ENCODE measurements at places on chromosomes 5 and 9.
A peak's percentile ranks its signal among the peaks of the same experiment; 100 is the strongest.

DNA sequence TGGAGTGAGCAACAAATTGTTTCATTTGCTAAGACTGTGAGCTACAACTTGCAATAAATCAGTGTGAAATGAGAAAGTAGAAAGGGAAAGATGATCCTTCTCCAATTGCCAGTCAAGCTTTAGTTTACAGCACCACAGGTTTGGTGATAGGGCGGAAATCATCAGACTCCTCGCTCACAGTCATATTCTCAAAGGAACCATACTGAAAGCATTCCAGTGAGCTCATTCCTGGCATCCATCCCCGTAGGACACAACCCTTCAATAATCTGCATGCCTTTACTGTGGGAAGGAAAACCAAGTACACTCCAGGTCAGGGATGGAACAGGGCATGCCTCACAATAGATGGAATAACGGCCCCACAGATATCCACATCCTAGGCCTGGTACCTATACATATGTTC, 80.7 kb downstream of the FSTL4 start:
- no peak for DNase-seq

DNA sequence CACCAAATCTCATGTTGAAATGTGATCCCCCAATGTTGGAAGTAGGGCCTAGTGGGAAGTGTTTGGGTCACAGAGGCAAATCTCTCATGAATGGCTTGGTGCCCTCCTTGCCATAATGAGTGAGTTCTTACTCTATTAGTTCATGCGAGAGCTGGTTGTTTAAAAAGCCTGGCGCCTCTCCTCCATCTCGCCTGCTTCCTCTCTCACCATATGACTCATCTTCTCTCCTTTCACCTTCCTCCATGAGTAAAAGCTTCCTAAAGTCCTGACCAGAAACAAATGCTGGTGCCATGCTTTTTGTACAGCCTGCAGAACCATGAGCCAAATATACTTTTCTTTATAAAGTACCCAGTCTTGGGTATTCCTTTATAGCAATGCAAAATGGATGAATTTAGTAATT, 20.9 kb upstream of the ARHGAP26 start:
- DNase-seq, result no peak

DNA sequence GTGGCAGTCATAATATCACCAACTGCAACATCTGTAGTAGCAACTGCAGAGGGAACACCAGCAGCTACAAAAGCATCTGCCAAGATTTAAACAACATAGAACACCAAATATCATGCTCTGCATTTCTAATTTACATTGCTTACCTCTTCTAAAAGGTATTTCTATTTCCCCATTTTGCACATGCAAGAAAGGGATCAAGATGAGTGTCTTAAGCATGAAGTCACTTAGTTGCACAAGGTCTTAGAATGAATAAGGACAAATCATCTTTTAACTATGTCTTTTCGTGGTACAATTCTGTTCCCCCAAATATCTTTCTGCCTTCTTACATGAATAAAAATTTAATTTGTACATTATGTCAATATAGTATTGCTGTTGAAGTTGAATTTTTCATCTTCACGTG, 1746.4 kb downstream of the EFNA5 start:
- no peak for DNase-seq

DNA sequence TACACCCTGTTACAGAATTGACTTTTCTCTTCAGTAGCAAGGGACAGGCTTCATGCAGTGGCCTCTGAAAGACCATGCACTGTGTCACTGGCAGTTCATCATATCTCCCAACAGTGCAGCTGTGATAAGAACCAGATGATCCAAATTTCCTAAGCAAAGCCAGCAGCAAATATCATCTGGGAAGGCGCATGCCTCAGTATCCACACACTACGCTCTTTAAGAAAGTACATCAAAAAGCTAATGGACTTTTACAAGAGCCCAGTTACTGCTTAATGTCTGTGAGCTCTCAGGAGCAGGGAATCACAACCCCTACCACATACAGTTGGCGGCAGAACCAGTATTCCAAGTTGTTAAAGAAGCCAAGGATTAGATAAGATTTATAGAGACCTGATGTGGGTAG, 25.1 kb downstream of the ADAMTSL1 start:
- no peak for DNase-seq

DNA sequence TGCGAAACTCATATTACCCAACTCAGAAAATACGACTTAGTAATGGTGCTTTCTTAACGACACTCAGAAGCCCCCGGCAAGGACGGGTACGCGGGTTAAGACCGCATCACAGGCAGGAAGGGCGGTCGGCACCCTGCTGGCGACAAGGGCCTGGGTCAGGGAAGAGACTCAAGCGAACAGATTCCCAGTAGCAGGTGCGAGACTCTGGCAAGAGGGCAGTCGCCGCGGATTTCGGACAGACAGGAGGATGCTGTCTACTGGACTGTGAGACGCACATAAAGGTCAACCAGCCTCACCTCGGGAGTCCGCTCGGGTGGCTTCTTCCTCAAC, 398 bp downstream of the RAPGEF6 start:
- no peak for DNase-seq

DNA sequence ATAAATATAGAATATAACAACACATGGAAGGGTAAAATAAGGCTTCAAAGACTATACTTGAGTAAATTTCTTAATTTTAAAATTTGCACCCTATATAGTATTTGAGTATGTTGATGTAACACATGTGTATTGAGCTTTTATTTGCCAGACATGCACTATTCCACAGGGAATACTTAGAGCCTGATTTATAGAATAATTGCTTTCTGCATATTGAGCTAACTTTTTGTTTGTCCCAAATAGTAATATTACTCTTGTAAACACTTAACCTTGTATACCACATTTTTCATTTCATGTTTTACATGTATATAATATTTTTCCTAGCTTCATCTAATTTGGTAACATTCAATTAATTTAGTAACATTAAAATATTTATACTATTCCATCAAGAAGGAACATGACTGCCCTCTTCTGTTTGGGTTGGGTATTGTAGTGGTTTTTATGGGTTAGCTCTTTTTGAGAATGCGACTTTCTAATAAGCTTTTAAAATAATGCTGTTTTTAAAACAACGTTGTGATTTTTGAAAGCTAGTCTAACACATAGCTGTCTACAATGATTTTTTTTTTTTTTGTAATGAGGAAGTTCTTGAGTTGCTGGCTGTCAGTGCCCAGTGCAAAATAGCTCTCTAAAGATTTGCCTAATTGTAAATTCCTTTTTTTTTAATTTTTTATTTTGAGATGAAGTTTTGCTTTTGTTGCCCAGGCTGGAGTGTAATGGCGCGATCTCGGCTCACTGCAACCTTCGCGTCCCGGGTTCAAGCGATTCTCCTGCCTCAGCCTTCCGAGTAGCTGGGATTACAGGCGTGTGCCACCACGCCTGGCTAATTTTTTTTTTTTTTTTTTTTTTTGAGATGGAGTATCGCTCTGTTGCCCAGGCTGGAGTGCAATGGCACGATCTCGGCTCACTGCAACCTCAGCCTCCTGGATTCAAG, 4.8 kb downstream of the SUB1 start:
- DNase-seq, result peak; percentile 83

GRCh38 chr9:14347406-14348122, 33.6 kb upstream of the NFIB start:
- DNase-seq, result no peak

GRCh38 chr5:125410537-125411070, 664.2 kb upstream of the ZNF608 start:
- peak; percentile 39 for DNase-seq

- no peak for DNase-seq
Measured at GRCh38 chr9:800591-801150, 40.8 kb upstream of the DMRT1 start.

GRCh38 chr5:66814146-66814991, 218.2 kb downstream of the MAST4 start:
- peak; percentile 34 for DNase-seq

DNA sequence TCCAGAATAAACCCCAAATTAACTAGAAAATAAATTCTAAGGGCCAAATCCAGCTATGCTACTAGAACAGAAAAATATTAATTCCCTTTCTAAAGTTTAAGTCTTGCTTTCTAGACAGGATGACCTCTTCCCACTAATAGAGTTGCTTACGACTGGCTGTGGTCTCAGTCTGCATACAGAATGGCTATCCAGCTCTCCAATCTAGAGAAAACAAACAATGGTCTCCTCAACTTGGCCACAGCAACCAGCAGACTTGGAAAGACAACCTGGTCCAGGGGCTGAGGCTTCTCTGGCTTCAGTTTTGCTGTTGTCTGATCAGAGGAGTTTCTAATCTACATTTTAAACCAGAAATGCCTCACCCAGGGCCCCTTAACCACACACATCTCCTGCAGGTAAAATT, 28.9 kb downstream of the RASEF start:
- no peak for DNase-seq

DNA sequence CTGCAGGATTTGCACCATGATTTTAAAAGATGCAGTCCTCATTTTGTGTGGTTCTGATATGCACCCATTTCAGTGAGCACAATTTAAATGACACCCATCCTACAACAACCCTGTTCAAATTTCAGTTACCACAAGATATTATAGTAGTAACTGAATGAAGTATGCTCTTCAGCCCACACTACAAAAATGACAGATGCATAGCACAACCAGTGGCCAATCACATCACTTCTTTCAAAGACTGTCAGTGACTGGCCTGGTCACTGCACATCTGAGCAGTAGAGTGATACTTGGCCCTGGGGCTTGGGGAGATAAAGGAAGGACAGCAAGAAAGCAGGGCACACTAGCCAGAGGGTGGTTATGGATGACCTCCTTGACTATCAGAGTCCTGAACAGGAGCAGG, 19.8 kb upstream of the IFNK start:
- no peak for DNase-seq

- DNase-seq, result no peak
Measured at GRCh38 chr5:143064676-143065075, 294.5 kb downstream of the ARHGAP26 start.

DNA sequence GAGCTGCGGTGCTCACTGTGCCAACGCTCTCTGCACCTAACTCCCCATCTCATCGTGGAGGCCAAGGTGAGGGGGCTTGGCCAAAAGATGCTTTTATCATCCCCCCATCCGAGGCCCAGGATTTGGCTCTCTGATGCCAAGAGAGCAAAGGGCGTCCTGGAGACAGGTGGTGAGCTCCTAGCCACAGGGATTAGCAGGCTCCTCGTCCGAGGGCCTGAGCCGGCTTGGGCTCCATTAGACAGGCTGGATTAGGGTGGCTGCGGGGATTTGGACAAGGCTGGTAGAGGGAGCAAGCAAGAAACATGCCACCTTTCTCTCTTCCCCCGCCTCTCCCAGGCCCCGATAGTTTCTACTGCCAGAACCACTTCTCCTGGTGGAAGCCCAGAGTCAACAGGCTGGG, 1.0 kb upstream of the GRM6 start:
- no peak for DNase-seq

- no peak for DNase-seq
Measured at GRCh38 chr9:97845130-97845529, 7.9 kb upstream of the FOXE1 start.

DNA sequence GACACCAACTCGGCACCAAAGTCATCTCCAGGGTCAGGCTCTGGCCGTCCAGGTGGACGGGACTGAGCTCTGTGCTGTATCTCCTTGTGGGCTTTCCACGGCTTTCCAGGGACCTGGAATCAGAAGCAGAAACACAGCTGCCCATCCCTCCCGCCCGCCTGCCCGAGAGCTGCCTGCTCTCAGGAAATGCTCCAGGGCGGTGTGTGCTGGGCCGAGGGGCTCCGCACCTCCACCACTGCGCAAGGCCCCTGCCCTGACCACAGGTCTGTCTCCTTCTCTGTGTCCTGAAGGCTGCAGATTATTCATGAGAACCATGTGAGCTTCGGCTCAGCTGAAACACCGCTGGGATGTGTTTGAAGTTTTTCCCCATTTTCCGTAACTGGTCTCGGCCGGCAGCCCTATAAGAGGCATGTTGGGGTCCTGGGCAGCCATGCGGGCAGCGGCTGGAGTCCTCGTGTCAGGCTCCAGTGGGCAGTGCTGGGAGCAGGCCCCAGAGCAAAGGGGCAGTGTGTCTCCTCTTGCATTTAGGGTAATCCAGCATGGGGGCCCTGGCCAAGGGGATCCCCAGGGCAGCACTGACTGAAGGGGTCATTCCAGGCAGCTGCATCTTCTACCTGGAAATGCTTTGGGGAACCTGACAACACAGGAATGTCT, 22.8 kb downstream of the NKD2 start:
- no peak for DNase-seq

GRCh38 chr5:137960141-137960540, 70.9 kb downstream of the PKD2L2 start:
- no peak for DNase-seq

DNA sequence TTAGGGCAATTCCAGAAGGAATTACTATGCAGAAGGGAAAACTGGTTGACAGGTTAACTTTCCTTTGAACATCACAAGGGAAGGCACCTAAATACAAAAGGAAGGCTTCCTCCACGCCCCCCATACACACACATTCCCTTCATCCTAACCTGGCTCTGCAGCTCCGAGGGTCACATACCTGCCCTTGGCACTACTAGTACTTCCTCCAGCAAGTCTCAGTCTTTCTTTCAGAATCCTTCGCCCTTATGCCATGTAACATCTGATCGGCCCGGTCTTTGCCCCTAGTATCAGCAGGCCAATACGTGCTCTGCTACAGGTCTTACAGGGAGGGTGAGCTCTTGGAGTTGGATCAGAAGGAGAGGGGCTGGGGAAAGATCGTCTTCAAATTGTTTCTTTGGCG, 1.6 kb upstream of the MARCHF6 start:
- no peak for DNase-seq

DNA sequence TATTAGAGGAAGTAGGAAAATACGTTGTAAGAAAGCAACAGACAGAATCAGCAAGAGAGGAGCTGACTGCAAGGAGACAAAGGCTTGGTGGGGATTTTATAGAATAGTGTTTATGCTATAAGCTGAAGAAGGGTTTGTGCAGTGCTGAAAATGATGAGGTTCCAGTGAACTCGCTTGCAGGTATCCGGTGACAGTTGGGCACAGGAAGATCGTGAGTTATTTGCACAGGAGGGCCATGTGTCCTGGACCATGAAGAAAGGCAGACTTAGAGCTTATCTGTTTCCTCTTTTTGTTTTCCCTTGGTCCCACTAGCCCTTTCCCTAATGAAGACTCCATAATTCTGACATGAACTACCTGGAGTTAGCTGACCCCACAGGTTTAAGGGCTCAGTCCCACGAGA, 61.4 kb downstream of the NXNL2 start:
- no peak for DNase-seq

- no peak for DNase-seq
Measured at GRCh38 chr9:89850153-89850552, 245.3 kb downstream of the GADD45G start.

DNA sequence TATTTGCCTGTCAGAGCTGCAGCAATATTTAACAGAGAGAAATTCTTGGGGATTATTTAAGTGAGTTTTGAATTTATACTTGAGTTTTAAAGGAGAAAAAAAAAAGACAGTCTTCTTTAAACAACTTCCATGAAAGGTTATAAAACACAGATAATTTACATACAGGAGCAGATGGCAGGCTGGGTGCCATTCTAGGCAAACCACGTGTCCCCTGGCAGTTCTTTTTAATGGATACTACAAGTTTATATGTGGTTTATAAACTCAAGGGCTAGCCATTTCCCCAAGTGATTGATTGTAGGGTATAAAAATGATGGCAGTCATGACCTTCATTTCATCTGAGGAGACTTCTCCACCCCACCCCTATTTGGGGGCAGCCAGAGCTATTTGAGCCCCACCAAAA, 166.6 kb downstream of the FSTL4 start:
- no peak for DNase-seq

- no peak for DNase-seq
Measured at GRCh38 chr5:68376935-68377334, 161.4 kb downstream of the PIK3R1 start.

Measured in NCI-H1694 (cell line).